ENCODE measurements at places on chromosomes 7 and 10.

- no peak for DNase-seq
Observed at GRCh38 chr7:47149971-47150370, 431.9 kb downstream of the TNS3 start.

GRCh38 chr7:149686011-149686410 lies 87.4 kb downstream of the ZNF467 start:
- DNase-seq, result no peak

- no peak for DNase-seq
Observed at GRCh38 chr10:116891208-116891607, 41.9 kb downstream of the ENO4 start.

- DNase-seq, result no peak
Observed at GRCh38 chr10:23445591-23445990, 6.7 kb downstream of the OTUD1 start.

DNA sequence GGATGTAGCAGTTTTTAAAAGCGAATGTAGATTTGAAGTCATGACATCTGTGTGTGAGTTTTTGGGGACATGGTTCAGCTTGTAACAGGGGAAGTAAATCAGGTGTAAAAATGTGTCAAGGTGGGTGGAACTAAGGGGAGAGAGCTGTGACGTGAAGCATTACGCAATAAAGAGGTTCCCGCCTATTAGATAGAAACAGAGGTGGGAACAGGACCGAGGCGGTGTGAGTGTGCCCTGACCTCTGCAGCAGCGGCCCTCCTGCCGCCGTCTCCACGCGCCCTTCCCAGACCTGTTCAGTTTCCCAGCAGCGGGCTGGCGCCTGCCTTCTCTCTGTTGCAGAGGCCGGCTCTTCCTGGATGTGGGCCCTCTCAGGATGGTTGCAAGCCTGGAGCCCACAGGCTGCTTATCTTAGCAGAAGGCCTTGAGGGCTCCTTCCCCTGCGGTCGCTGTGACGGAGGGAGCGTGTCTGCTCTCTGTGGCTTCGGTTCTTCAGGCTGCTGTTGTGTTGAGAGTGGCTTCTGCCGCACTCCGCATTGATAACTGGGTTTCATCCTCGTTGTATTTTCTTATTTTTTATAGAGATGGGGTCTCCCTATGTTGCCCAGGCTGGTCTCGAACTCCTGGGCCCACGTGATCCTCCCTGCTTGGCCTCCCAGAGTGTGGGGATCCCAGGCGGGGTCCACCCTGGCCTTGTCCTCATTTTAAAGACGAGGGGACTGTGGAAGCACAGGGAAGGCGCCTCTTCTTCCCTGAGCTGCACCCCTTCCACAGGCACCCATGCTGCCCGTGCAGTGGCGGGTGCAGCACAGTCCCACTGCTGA lies 65.0 kb downstream of the DNAJB6 start:
- DNase-seq, result no peak

- no peak for DNase-seq
Observed at GRCh38 chr10:35259769-35260397, 76.4 kb upstream of the CCNY start.

DNA sequence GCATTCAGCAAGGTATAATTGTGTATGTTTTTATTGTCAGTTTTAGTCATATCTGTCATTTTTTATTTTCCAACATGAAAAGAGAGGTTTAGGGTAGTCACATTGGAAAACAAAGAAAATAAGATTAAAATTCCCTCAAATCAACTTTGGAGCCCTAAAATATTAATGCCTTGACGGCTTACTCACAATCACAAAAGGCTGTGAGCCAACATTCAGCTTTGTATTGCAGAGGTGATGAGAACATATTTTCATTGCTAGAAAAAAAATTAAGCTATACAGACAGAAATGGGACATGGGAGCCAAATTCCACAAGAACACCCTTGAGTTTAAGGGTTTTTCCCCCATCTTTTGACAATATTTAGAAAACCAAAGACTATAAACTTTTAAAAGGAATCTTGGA lies 30.2 kb downstream of the CALD1 start:
- no peak for DNase-seq

DNA sequence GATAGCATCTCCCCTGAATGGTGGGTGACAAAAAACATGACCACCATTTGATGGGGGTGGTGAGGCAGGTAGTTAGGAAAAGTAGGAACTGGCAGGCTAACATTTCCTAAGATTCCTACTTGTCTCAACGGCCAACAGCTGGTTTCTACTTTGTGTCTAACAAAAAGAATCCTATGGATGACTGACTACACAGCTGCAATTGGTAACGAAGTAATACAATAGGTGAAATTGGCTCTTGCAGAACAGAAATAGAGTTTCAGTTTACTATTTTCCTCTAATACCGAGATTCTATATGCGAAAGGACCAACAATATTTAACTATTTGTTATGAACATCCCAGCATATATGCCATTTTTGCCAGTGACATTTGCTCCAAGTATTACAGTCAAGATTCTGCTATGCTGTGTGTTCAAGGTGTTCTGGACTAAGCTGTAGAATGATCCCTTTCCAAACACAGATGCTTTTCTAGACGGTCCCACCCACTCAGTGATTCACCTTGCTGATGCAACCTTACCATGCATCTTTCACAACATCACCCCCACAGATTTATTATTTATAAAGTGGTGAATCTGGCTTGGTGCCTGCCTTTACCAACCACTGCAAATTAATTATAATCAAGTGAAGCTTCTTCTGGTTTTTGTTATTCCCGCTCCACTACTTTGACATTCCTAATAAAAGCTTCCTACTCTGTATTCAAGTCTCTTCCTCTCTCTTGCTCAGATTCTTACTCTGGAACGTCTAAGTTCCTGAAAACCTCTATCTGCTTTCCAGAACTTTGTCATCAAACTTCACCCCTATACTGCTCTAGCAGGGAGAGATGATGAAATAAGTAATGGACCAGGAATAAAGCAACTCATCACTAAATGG lies 16.8 kb downstream of the BBIP1 start:
- DNase-seq, result no peak

DNA sequence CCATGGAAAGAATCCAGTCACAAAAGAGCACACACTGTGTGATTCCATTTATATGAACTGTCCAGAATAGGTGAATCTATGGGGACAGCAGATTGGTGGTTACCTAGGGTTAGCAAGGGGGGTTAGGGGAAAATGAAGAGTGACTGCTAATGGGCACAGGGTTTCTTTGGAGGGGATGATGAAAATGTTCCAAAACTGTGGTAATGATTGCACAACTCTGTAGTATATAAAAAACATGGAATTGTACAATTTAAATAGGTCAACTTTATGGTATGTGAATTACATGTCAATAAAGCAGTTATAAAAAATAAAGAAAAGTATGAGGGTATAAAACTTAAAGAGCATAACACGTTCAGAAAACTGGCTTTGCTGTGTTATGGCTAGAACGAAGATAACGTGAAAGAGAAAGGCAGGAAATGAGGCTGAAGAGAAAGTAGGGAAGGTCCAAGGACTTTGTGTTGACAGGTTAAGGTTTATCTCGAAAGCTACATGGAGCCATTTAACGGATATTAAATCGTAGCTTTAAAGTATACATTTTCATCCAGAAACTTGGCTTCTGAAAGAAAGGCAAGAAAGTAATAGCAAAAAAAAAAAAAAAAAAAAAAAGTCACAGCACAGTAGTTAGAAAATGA lies 26.4 kb upstream of the MSS51 start:
- DNase-seq, result no peak

GRCh38 chr7:83441-83840 lies 108.9 kb upstream of the FAM20C start:
- DNase-seq, result no peak

- DNase-seq, result no peak
Observed at GRCh38 chr10:105284476-105285215, 643.6 kb downstream of the SORCS3 start.

DNA sequence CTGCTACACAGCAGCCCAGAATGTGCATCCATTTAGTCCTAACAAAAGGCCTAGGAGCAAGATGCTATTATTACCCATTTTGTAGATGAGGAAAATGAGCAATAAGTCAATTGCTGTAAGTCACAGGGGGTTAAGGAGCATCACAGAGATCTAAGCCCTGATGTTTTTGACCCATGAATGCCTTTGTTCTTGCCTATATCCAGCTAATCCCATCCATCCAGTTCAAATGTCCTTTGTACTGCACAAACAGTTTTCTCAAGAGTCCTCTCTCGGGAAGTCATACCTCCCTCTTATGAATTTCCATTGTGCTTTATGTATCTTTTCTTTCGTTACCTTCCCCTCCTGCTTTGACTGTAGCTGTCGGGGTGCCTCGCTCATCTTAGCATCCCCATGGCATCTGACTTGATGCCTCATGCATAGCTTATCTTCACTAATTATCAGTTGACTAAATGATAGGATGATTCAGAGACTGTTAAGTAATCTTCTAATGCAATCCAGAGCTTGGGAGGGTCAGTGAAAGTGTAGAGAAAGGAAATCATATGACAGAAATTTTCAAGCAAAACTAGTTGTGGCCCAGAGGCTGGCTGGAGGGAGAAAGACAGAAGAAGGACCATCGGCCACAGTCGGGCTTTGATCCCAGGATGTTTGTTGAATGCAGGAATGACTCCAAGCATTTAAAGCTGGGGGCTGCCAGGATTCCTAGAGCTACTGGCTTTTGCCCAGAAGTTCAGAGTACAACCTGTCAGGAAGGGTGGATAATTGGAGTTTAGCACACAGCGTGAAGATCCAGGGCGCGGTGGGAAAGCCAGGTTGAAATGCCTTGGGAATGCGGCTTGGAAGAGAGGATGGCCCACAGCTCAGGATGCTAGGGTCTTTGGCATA lies 23.5 kb downstream of the BLVRA start:
- no peak for DNase-seq

GRCh38 chr10:18472977-18473376 lies 178.4 kb downstream of the NSUN6 start:
- DNase-seq, result no peak

- no peak for DNase-seq
Observed at GRCh38 chr7:151311294-151311864, 30.2 kb upstream of the NUB1 start.

- DNase-seq, result no peak
Observed at GRCh38 chr10:88152728-88153133, 289.3 kb downstream of the PTEN start.

DNA sequence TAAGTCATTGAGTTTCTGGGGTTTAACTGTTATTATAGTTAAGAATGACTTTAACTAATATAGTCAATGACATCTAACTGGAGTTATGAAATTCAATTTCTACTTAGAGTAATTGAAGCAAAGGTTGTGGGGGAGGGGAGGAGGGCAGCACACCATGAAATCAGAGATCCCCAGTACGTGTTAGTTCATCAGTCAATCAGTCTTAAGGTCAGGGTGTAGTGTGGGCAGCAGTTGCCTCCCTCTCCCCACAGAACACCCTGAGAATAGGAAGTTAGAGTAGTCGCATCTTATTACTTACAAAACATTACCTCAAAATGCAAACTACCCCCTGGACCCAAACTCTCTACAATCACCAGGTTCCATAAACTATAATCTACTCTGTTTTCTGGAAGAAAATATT lies 7.0 kb upstream of the HPS1 start:
- no peak for DNase-seq

DNA sequence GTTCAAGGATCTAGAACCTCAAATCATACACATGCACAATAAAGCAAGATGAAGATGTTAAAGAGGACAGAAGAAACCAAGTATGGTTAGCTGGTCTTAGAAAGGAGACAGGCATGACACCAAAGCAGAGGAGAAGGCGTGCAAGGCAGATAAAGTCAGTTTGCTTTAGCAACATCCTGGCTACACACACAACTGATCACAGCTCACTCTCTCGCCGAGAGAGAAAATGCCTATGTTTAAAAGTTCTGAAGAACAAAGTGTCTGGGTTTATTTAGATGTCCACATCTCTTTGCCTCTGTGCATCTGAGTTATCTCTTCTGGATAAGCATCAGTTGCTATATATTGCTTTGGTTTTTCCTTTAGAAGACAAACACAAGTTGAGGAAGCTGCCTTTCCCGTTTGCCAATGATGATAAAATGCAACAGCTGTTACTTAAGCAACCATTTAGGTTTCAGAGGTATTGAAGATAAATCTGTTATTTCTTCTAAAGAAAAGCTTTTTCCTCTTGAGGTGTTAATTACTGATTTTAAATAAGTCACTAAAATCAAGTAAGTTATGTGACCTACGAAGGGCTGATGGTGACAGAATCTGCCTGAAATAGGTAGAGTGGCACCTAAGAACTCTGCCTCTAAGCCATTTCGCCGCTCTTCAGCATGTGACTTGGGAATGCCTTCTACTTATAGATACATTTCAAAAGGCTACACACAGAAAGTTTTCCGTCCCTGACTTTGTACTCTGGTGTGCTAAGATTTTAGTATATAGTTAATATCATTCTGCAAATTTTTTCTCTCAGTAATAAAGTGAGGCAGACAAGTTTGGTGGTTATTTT lies 146.2 kb upstream of the ASAH2 start:
- no peak for DNase-seq

GRCh38 chr10:130227883-130228282 lies 91.7 kb downstream of the GLRX3 start:
- no peak for DNase-seq

- no peak for DNase-seq
Observed at GRCh38 chr7:41940760-41941343, 238.0 kb upstream of the INHBA start.

DNA sequence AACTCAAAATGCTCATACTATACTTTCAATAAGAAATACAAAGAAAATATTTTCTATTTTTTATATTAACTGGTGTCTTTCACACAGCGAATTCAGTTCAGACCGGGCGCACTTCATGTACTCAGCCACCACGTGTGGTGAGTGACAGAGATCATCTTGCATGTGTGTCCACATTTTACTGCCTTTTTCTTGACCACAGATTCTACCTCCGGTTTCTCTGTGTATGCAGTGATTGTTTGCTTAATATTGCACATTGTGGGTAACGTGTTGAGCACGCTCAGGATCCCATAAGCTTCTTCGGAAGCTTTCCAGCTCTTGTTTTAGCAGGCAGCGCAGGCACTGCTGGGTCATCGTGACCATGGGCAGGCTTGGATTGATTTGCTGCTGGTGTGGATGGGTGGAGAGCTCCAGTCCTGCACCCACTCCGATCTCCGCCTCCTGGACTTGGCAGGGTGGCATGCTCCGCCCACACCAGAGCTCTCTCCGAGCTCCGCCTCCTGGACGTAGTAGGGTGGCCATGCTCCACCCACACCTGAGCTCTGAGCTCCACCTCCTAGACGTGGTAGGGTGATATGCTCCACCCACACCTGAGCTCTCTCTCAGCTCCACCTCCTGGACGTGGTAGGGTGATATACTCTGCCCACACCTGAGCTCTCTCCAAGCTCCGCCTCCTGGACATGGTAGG lies 253.3 kb downstream of the DIP2C start:
- DNase-seq, result no peak

- DNase-seq, result no peak
Observed at GRCh38 chr10:77782328-77783061, 144.1 kb downstream of the DLG5 start.

DNA sequence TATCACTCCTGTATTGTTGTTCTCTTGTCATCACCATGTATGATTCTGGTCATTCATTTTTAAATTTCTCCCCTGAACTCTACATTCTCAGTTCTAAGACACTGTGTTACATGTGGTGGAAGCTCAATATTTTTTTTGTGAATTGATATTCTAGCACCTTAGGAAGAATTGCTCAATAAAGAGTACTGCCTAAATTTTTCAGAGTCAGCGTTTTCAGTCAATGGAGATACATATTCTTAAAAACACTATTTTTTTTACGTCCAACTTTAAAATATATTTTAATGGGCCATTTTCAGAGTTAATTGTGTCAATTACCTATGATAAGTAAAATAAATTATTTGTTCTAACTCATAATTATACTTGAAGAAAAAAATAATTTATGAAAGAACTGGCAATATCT lies 210.4 kb upstream of the PLXDC2 start:
- no peak for DNase-seq

- no peak for DNase-seq
Observed at GRCh38 chr7:129664029-129665012, 52.8 kb downstream of the NRF1 start.

- no peak for DNase-seq
Observed at GRCh38 chr7:23357190-23358093, 58.3 kb downstream of the MALSU1 start.
